HFFc6 (cell line): ENCODE measurements at places on chromosomes 1 and 21. TPM values are rescaled to one million over a fixed set of nuclear protein-coding genes. Genes with fewer than 3 reads are reported as not detected.

The VHLL gene
- total RNA-seq: not detected in 3 replicates

The NHLH1 gene
- total RNA-seq: 0.08 to 0.11 TPM (median 0.09 TPM) in 3 replicates

The ADCY10 gene
- total RNA-seq: 0.22 to 0.27 TPM in 2 of 3 replicates, not detected in the other

The KCNE2 gene
- not detected in 3 replicates for total RNA-seq

The A3GALT2 gene
- not detected in 2 replicates for total RNA-seq

The CELA2A gene
- total RNA-seq: not detected in 3 replicates
